ENCODE measurements at places on chromosomes 11 and 22.

- no peak for DNase-seq
Measured at GRCh38 chr11:73223998-73224730, 6.1 kb downstream of the P2RY2 start.

- no peak for DNase-seq
Measured at GRCh38 chr11:12944889-12945288, 64.2 kb upstream of the RASSF10 start.

DNA sequence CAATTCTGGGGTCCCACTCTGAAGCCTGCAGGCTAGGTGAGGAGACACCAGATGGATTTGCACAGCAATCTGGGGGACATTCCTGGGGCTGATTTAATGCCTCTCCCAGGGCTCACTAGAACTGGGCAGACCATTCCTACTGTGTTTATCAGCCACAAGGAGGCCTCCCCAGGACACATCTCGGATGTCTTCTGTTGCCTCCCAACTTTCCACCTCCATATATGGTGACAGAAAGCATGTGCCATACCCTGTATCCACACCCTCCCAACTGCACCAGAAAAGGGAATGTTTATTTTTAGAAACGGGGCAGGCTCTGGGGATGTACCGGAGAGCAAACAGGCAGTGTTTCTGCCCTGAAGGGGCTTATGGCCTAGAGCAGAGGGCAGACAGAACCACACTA, 181.8 kb downstream of the CSNK2A3 start:
- no peak for DNase-seq

DNA sequence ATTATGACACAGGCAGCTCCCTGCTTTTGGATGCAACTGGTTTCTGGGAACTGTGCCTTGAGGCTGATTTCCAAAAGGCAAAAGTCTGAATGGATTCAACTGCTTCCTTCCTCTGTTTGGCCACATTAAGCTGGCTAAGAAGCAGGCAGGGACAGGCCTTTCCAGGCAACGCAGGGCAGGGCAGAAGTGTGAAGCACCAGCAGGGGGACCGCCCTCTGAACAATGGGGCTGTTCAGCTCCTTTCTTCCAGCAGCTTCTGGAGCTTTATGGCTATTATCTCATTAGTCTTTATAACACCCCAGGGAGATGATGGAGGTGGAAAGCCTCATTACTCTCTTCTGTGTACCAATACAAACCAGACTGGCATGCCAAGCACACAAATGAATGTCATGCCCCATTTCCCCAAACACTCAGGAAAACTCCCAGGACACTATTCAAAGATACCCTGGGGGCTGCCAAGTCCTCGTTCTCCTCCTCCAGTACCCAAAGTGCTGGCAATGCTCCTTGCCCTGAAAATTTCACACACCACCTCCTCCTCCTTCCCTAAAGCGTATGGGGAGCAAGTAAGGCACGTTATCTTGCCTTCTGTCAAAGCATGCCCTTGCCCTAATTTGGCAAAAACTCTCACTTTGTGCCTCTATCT, 21.3 kb downstream of the MORC2 start:
- no peak for DNase-seq

DNA sequence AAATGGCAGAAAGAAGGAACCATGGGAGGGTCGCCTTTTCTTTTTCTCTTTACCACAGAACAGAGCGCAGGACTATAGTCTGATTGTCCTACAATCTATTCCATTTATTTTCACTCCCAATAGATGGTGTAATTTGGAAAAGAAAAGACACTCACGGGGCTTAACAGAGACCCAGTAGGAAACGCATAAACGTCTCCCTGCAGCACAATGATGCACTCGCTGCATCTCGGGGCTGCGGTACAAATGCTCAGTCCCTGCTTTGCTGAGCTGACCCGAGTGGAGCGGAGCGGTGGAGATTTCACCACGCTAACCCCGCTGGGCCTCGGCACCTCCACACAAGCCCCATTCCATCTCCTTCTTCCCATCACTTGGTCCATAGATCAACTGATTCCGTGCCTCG, 1.5 kb downstream of the FEZ1 start:
- no peak for DNase-seq

DNA sequence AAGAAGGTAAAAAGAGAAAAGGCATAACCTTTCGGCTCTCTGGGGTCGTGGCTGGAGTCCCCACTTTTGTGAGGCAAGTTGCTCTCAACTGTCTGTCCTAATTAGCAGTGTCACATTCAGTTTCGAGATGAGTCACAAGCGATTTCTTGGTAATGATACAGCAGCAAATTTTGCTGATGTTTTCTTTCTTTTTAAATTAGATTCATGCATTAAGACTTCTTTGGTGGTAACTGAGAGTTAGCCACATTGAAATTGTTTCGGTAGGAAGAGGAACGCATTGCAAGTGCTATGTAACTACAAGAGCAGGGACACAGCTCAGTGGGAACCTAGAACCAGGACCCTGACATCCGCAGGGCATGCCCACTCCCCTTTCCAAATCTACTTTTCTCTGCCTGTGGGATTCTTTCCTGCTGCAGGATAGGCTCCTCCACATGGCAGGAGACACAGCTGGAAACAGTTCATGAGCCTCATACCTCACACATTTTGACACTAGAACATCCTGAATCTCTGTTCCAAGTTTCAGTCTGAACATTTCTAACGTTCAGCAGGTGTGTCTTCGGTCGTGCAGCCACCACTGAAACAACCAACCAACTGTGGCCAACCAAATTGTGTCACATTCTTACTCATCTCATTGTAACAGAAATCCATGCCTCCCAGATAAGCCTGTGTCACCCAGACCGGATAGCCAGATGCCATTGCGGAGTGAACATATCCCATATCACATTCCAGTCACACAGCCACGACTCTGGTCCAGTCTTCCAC, 987.6 kb downstream of the NTM start:
- DNase-seq, result no peak

- no peak for DNase-seq
Measured at GRCh38 chr22:49763138-49763537, 64.5 kb downstream of the BRD1 start.

All from HFF-Myc (cell line).